NB4 (cell line): ENCODE measurements at places on chromosomes 6 and 20.
A peak's percentile ranks its signal among the peaks of the same experiment; 100 is the strongest.

- DNase-seq = no peak
Observed at GRCh38 chr6:68718385-68719073, 83.4 kb downstream of the ADGRB3 start.

DNA sequence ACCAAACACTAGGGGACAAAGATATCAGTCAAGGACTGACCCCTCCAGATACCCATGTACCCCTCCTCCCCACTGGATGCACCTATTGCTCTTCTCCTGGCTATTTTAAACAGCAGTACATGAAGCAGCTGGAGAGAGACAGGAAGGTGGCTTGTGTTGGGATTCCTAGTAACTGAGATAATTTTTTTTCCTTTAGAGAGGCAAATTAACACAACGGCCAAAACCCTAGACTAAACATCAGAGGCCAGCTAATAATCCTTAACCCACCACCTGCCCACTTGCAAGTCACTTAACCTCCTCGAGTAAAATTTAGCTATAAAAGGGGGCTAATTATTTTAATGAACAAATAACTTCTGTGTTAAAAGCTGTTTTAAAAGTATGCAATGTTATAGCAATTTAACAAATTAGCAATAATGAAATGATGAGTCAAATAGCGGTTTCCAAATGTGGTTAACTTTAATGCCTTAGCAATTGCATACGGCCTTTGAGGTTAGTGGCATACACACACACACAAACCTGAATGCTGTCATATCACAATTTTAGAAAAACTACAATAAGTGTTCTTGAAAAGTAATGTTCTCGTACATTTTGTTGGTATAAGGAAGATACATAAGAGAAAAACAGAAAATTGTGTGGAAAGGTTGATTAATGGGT lies 151.7 kb downstream of the FRK start:
- DNase-seq = no peak

DNA sequence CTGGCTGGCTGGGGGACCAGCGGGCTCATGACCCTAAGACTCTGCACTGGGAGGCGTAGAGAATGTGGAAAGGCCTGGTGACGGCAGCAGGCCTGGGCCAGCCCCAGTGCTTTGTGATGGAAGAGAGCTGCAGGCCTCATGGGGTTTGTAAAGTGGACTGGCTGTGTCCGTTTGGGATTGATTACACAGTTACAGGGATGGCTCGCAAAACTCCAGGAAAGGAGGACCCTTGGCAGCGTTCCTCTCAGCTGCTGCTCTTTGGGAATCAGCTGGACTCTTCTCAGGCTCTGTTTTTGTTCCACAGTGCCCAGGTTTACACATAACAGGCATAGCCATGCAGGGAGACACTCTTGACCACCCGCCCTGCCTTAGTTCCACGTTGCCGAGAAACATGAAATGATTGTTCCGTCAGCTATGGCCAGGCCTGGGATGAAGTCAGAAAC lies 89.0 kb downstream of the SLX4IP start:
- no peak for DNase-seq

DNA sequence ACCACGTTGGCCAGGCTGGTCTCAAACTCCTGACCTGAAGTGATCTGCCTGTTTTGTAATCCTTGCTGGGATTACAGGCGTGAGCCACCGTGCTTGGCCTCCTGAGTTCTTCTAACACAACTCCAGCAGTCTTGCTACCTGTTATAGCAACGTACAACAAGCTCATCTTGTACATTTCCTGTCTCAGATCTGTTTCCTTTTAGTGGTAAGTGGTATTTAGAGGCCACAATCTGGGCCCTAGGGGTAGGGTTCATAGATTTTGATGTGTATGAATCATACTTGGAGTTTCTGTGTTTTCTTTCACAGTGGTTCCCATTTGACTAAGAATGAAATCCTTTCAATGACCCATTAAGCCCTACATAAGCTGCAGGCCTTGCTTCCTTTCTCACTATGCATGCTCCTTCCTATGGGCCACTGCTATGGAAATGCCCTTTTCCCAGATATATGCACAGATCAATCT lies 27.1 kb upstream of the SYNCRIP start:
- DNase-seq = peak; percentile 69

DNA sequence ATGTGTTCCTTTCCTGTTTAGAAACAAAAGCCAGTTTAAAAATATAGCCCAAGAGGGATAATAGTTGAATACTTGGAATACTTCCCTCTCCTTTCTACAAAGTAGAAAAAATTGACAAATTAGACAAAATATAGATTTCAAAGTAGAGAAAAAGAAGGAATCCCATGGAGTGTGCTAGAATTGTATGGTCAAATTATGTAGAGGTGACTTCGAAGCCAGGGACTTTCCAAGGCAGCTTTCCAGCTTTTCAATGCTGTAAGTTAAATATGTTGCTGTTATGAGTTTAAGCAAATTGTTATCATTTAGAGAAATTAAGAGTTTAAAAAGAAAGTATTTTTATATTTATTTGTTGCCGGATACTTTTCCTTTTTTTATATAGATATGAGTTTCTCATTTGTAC lies 415.5 kb upstream of the OPRM1 start:
- DNase-seq = no peak

DNA sequence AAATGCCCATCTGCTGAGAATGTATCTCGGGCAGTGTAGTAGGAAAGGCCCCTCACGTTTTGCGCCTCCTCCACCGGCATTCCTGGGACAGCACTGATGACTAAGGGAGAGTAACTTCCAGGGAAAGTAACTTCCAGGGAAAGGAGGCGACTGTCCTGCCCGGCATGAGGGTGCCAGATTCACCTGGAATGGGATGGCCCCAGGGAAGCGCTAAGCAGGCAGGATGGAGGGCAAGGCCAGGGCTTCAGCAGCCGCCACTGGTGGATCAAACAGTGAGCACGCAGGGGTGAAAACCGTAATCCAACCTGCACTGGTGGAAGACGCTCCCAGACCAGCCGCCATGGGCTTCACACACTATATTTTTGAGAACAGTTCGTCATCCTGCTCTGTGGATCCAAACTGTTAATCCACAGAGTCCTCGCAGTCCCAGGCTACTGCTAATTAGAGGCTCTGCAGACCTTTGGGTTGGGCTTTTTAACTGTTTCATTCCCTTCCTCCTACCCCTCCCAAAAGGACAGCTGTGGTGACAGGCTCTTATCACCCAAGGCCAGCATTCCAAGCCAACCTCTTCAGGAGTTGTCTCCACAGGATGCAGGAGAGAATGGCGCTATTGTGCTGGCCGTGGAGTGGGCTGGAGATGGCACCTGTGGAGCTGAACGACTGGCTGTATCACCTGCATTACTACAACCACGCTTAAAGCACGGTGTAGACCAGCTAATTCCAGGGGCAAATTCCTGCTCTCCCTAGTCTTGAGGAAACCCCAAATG lies 178.9 kb downstream of the DLL1 start:
- no peak for DNase-seq

GRCh38 chr6:1708122-1708521 lies 98.4 kb downstream of the FOXC1 start:
- DNase-seq = no peak
